ENCODE measurements at places on chromosomes 12 and 14.

DNA sequence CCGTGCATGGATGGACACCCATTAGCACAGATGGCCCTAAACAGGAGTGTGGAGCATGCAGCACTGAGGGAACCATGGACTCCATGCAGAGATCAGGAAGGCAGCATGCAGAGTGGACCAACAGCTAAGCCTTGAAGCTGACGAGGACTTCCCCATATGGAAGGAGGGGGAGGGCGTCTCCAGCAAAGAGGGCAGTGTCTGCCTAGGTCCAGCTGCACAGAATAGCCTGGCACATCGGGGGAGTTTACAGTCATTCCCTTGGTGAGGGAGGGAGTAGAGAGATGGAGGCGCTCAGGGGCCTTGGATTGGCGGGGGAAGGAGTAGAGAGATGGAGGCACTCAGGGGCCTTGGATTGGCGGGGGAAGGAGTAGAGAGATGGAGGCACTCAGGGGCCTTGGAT, 64.5 kb downstream of the ANKRD9 start:
- DNase-seq: no peak

GRCh38 chr12:120235369-120236323, 29.9 kb downstream of the PXN start:
- DNase-seq: no peak

DNA sequence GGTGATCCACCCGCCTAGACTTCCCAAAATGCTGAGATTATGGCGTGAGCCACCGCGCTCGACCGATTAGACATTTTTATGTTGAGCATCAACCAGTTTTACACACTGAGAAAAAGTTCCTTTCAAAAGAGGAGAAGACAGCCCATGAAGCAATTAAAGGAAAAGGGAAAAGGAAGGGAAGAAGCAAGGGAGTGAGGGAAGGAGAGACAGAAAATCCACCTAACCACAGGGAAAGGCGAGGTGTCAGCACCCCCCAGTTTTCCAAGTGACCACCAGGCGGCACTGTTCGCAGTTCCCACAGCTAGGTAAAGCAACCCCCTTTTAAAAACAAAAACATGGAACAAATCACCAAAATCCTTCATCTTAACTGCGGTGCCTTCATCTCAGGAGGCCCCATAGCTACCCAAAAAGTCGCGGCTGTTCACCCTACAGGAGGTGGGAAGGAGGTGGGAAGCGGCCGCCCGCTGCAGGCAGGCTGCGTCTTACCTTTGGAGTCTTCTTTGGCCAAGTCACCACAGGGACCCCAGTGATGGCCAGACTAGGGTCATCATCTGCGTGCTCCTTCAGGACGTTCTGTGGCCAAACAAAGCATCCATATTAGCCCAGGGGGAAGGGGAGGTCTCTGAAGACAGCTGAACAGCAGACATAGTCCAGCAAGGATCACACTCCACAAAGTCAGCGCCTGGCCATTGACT, 86.6 kb downstream of the KDM2B start:
- peak; percentile 54 for DNase-seq

DNA sequence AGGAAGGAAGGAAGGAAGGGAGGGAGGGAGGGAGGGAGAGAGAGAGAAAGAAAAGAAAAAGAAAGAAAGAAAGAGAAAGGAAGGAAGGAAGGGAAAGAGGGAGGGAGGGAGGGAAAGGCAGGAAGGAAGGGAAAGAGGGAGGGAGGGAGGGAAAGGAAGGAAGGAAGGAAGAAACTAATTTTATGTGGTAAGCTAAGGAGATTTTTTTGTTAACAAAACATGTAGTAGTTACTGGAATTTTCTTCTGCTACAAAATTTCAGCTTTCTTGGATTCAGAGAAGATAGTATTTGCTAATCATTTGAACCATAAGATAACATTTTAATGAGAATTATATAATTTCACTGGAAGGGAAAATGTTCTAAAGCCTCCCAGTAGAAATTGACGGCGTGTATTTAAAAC, 437.8 kb upstream of the DCN start:
- DNase-seq: no peak

GRCh38 chr14:52882824-52883223, 68.0 kb downstream of the FERMT2 start:
- DNase-seq: no peak

DNA sequence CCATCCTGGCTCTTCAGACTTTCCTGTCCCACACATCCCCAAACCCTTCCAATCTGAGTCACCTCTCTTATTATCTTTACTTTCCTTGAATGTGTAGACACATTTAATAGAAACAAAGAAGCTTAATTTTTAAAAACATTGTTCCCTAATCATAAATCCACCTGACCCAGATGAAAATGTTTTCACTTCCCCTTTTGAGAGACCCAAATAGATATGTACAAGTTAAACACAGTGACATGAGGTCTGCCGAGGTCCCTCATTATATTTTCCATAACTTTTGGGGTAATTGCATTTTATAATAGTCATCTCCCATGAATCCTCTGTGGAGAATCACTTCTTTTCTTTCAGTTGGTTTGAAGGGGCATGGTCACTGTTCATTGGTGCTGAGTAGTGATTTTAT, 191.1 kb downstream of the GRIN2B start:
- peak; percentile 20 for DNase-seq

- no peak for DNase-seq
These were observed 63.1 kb downstream of the TSPAN9 start for GRCh38 chr12:3140284-3140683.

- DNase-seq: no peak
These were observed 2.9 kb upstream of the RTL1 start for GRCh38 chr14:100906420-100906819.

GRCh38 chr12:71174825-71175224, 17.0 kb upstream of the TSPAN8 start:
- DNase-seq: no peak
